ENCODE measurements at places on chromosomes 3 and 15.

DNA sequence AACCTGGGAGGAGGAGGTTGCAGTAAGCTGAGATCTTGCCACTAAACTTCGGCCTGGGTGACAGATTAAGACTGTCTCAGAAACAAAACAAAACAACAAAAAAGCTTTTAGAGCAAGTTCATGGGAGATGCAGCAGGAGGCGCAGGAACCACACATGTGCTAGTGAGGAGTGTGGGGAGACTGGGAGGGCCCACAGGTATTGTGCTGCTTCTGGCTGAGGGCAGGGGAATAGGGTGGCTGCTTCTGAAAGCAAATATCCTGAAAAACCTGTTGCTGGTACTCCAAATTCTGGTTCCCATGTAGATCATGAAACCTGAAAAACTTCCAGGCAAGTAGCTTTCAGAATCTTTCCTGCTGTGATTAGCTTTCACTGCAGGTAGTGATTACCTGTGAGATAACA is 22.1 kb downstream of the TYRO3 start:
- no peak for DNase-seq

- no peak for DNase-seq
These were observed 137.6 kb downstream of the PEAK1 start for GRCh38 chr15:77282333-77282732.

DNA sequence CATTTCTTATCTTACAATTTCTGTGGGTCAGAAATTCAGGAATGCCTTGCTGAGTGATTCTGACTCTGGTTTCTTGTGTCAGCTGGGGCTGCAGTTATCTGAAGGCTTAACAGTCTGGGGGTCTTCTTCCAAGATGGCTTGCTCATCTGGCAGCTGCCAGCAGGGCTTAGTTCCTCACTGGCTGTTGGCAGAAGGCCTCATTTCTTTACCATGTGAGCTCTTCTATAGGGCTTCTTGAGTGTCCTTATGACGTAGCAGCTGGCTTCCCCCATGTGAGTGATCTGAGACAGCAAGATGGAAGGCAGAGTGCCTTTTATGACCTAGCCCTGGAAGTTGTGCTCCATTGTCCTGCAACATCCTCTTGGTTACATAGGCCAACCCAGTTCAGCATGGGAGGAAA is 82.0 kb upstream of the PDZRN3 start:
- no peak for DNase-seq

DNA sequence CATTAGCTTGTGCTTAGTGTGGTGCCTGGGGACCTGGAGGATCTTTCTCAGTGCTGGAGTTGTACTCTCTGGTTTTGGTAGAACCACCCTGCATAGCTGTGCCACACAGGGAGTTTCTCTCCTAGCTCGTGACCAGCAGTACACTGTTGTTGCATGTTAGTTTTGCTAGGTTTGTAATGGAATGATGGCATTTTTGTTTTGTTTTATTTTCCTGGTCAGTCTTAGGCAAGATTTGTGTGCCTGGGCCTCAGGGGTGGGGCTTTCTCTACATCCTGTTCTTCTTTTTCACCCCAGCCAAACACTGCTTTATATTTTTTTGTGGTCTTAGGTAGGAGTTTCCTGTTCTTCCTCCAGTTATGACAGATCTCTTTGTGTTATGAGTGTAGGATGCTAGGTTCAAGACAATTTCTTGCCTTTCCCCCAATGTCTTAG is 534.5 kb upstream of the KCNMB2 start:
- peak; percentile 20 for DNase-seq

DNA sequence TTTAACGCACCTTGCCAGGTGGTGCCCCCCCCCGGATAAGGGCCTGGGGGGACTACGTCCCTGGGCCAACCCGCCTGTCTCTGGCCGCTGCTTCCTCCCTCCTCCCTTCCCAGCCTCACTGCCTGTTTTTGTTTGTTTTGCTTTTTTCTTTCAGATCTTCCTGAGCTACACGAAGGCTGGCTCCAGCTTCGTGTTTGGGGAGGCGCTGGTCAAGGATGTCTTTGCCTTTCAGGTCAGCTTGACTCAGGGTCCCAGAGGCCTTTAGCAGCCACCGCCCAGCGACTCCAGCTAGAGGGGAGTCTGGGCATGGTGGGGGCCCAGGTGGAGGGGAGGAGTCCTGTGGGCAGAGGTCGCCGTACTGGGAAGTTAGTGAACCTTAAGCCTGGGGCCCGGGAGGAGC is 24.1 kb downstream of the SLC28A1 start:
- no peak for DNase-seq

DNA sequence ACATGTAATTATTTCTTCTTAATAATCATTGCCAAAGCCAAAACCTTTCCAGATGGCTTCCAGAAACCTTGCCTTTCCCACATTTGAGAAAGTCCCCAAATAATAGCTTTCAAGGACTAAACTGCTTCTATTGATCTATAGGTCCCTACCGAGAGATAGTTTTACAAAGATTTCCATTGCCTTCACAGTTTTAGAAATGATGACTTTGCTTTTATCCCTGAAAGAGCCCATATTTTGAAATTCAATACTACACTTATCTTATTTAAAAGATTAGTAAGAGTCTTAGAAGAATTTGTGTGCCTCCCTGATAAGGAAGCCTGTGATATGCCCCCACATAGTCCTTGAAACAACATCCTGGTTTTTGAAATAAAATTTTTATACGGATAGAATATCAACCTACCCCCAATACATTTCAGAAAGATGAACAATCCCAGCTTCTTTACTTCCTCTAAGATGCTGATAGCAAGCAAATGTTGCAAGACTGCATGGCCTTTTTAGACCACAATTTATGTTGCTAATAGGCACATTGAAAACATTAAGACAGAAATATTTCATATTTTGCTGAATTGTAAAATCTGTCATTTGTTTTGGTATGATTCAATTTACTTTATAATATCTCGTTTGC is 146.3 kb downstream of the TMCO5A start:
- no peak for DNase-seq

GRCh38 chr15:91880373-91880772 is 26.9 kb downstream of the SLCO3A1 start:
- DNase-seq: no peak

GRCh38 chr3:62882676-62883200 is 7.5 kb upstream of the CADPS start:
- DNase-seq: no peak

- no peak for DNase-seq
These were observed 40.3 kb downstream of the BBX start for GRCh38 chr3:107562969-107563529.

All from CD4-positive, alpha-beta T cell treated with Interleukin-12 subunit alpha and Interleukin-12 subunit beta, for 1 hour (primary cell).